ENCODE measurements at places on chromosomes 3 and 15.

DNA sequence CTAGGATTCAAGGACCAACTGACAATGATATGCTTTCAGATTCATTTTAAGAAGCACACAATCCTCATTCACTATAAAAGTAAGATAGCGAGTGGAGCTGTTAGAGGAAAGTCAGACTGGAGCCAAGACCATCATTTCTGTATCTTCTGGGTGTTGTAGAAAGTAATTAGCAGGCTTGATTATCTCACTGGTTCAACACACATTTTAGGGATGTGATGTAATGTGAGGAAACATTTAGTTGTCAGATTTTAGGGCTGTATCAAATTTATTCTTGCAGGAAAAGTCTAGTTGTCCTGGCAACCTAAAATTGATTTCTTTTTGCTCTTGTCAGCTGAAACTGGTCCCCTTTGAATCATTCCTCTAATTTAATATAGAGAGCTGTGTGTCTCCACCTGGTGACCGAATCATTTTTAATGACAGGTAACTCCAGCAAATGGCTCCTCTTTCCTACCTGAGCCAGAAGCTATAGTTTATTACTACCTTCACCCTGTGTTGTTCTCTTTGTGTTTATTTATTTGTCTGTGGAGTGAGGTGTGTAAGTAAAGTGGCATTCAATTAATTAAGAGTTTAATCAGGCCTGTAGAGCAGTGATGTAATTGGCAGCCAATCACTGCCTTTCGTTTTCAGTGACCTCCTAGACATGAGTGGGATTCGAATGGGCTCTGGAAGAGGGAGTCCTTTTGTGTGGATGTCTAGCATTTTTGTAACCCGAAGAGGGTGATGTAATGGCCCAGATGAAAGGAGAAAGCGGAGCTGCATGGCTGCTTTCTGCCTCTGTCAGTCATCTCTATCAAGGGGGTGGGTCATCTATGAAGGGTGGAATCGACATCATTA, 125.8 kb downstream of the LPP start:
- no peak for DNase-seq

DNA sequence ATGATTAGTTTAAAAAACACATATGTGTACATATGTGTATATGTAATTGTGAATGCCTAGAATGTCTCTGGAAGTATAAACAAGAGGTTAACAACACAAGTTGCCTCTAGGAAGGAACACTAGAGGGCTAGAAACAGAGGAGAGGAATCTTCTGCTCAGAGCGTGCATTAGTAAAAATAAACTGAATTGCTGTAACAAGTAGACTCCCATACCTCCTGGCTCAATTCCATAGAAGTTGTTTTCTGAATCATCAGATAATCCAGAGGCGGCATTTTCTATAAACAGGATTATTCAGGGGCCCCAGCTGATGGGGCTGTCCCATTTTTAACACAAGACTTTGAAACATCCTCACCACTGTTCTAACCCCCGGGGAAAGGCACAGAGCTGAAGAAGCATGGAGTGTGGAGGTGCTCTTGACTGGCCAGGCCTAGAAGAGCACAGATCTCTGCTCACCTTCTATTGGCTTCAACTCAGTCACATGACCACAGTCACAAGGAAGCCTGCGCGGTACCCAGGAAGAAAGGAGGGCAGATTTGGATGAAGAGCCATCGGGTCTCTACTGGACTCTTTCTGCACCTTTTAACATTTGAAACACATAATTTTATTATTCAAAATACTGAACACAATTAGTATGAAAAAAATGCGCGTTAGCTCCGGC, 145.7 kb downstream of the TLE3 start:
- no peak for DNase-seq

DNA sequence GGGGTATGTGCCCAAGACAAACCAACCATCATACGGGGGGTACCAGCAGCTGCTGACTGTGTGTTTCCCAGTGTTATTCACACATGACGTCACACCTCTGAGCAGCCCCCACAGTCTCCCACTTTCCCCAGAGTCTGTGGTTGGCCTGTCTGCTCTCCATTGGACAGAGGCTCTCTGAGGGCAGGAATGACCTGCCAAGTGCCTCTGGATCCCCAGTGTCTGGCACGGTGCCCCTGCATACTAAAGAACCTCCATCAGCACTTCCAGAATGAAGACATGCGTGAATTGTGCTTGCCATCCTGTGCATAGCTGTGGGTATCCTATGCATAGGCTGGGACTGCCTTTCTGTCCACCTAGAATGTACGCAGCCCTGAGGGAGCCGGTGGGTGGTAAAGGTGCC, 3.5 kb upstream of the CCDC9B start:
- no peak for DNase-seq

- no peak for DNase-seq
Measured at GRCh38 chr15:42315521-42315920, 42.3 kb upstream of the TMEM87A start.

GRCh38 chr15:78854833-78855372, 17.8 kb upstream of the MORF4L1 start:
- DNase-seq, result no peak

GRCh38 chr3:135752851-135753250, 212.7 kb upstream of the PPP2R3A start:
- no peak for DNase-seq

GRCh38 chr15:99127773-99128172, 22.9 kb downstream of the SYNM start:
- DNase-seq, result no peak

GRCh38 chr3:187000711-187001151, 70.4 kb downstream of the ST6GAL1 start:
- no peak for DNase-seq

DNA sequence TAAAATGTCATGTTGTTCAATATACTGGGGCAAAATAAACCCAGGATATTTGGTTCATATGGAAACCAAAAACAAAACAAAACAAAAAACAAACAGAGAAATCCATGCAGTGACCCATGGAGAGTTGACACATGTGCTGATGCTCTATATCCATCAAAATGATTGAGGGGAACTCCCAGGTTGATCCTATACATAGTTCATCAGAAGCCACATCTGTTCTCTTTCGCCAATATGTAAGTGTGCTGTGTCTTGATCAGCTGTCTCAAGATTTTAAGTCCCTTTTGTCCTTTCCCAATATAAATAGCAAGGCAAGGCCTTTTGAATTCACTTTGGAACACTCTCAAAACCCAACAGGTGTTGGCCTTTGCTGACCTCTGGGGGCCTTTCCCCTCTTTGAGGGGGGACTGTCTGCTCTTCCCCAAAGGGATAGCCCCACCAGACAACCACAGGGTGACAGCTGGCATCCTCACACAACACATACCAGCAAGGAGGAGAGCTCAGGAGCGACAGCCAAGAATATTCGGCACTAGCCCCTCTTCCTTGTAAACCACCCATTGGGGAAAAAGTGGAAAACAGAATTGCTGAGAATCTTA, 209.4 kb upstream of the CD96 start:
- no peak for DNase-seq

- no peak for DNase-seq
Measured at GRCh38 chr3:102189956-102190723, 244.7 kb upstream of the ZPLD1 start.

DNA sequence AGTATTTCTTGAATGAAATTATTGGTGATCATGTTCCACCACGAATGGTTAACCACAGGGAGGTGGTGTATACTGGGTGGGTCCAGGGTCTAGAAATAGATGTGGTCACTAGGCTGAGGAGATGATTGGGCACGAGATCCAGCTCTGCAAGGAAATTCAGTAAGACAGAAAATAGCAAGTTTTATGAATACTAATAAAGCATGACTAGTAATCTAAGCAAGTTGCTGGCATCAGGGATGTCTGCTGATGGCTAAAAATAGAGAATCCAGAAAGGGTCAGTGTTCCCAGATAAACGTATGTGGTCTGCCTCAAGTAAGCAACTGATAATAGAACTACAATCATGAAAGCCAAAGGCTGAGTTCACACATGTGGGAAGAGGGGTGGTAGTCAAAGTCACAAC, 108.3 kb upstream of the FRMD4B start:
- no peak for DNase-seq

GRCh38 chr3:157494581-157495281, 8.5 kb downstream of the VEPH1 start:
- peak; percentile 27 for DNase-seq

- no peak for DNase-seq
Measured at GRCh38 chr3:141253811-141254210, 22.2 kb downstream of the PXYLP1 start.

GRCh38 chr3:46356909-46357308, 3.0 kb downstream of the CCR2 start:
- no peak for DNase-seq

- peak; percentile 62 for DNase-seq
Measured at GRCh38 chr15:77482570-77482969, 61.9 kb downstream of the HMG20A start.

- DNase-seq, result no peak
Measured at GRCh38 chr3:114110439-114110838, 53.9 kb downstream of the QTRT2 start.

DNA sequence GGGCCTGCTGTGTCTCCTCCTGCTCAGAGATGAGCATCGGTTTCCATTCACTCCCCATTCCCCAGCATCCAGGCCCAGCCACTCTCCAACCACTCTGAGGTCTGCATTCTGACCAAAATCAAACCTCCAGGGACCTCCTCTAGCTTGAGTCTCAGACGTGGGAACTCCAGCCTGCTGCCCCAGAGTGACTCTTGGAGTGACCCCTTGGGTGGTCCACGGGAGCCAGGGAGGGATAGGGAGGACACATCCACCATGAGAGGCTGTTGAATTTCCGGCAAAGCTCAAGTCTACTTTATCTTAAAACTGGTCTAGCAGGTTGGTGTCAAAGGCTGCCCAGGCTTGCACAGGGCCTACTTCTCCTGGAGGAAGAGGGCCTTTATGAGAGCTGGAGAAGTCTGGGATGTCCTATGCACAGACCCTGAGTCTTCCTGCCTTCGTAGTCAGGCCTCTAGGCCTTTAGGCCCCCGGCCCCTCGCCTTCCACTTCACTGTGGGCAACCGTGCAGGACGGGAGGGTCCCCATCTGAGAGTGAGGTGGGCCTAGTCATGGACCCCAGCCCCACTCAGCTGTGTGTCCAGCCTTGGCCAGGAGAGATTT, 8.9 kb downstream of the CISH start:
- DNase-seq, result no peak

GRCh38 chr3:18199757-18200156, 225.4 kb downstream of the SATB1 start:
- no peak for DNase-seq

DNA sequence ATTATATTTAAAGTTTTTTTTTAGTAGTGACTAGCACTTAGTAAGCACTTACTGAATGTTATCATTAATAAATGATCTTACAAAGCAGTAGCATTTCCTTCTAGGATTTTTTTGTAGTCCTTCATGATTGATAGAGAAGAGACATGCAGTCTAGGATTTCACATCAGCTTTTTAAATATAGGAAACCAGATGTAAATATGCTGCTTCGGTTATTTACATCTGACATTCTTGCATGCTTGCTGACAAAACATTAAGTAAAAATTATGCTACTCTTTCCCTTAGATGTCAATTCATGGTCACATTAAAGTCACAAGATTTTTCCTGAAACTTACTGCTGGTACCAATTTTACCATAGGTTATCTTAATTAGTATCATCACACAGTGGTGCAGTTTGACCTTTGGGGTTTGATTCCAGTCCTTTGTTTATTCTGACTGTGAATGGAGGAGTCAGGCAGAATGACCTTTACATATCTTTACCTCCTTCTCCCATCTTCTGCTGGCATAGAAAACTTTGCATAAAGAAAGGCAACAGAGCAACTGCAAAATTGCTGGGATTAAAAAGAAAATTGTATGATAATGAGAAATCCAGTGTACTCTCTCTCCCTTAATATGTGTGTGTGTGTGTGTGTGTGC, 286.5 kb downstream of the LPP start:
- DNase-seq, result no peak

GRCh38 chr15:36601497-36601932, 22.1 kb downstream of the CDIN1 start:
- peak; percentile 53 for DNase-seq

DNA sequence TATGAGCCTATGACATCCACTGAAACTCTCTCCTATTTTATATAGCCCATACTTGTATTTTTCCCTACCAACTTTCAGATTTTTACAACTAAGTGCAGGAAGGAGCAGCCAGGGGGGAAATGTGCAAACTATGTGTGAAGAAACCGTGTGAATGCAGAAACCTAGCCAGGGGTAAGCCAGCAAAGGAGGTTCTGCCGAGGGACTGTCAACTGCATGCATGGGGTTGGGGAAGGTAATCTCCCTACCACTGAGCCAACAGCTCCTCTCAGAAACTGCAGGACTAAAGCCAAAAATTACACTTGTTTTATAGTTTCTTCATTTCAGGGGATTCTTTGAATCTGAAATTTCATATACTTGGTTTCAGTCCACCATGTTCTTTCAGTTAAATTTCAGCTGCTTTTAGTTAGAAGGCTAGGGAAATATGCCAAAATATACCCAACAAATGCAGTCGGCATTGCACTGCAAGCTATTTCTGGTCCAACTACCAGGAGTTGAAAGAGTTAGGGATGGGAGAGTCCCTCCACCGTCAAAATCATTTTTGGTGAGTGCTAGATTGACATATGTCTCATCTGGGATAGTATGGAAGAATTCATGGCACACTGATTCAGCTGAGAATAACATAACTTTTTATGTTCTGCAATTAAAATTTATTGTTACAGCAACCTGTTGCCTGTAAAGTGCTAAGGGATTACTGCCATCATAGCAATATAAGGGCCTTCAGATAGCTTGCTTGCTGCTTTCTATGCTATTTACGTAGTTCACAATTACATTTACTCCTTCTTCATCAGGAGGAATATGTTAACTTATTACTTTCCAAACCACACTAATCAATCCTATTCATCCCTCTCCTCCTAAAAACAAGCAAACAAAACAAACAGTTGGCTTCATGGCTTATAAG, 904.2 kb downstream of the ROBO1 start:
- DNase-seq, result peak; percentile 78

DNA sequence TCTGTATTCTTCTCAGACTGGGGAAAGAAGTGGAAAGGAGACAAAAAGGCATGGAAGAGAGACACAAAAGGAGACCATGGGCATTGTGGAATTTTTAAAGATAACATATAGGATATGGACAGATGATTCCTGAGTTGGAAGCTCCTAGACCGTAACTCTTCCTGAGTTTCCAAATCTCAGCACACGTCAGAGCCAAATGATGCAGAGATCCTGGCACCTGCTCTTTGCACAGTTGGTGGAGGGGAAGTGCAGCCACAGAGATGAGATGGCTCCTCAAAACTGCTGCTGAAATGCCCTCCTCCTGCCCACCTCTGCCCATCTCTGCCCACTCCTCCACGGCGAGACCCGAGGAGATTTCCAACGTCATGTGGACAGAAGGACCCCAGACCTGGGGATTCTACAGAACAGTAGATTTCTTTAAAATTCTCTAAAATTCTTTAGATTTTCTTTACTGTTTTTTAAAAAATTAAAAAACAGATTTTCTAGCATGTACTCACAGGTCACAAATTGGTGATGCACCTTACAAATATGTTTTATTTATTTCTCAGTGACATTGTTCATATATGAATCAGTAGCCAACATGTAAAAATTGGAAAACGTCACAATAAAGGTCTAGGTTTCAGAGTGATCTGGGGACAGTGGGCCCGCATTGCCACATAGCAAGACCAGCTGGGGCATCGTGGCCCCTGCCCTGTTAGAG, 8.1 kb downstream of the CPN2 start:
- DNase-seq, result no peak

GRCh38 chr3:133428552-133428951, 28.7 kb downstream of the BFSP2 start:
- DNase-seq, result no peak

- no peak for DNase-seq
Measured at GRCh38 chr3:27752926-27753325, 30.8 kb upstream of the EOMES start.

Measured in fibroblast of gingiva (primary cell).